Natural killer cell (primary cell): ENCODE measurements at places on chromosomes 1 and 21. TPM values are rescaled to one million over a fixed set of nuclear protein-coding genes. Genes with fewer than 3 reads are reported as not detected.

GRCh38 chr1:90621986-90622385 lies 95.1 kb downstream of the BARHL2 start:
- H3K27me3 ChIP-seq = no peaks in the 10 kb centered on the region
- no peak overlapping the region for H3K4me3 ChIP-seq
- no peak for DNase-seq
- H3K27ac ChIP-seq = no peak overlapping the region
- no peaks in the 10 kb centered on the region for H3K4me1 ChIP-seq

- H3K4me3 ChIP-seq = no peak overlapping the region
- no peaks in the 10 kb centered on the region for H3K4me1 ChIP-seq
- H3K27ac ChIP-seq = no peak overlapping the region
- H3K36me3 ChIP-seq = peaks cover 28% of the 10 kb centered on the region
- DNase-seq = no peak
Measured at GRCh38 chr1:234409328-234409727, 36.1 kb downstream of the COA6 start.

Gene CA6
- total RNA-seq = not detected

Gene ADCY10
- 0.42 TPM for total RNA-seq

Gene PTGS2
- 4.0 TPM for total RNA-seq

Gene DMBX1
- total RNA-seq = not detected
